ENCODE measurements at places on chromosomes 16 and 17.

GRCh38 chr17:7834542-7834956 is 532 bp downstream of the KDM6B start:
- DNase-seq = peak; percentile 48

GRCh38 chr16:70470927-70471341 is 16.5 kb downstream of the FCSK start:
- DNase-seq = peak; percentile 71

GRCh38 chr17:28416703-28417311 is 10.8 kb upstream of the SLC46A1 start:
- peak; percentile 95 for DNase-seq

DNA sequence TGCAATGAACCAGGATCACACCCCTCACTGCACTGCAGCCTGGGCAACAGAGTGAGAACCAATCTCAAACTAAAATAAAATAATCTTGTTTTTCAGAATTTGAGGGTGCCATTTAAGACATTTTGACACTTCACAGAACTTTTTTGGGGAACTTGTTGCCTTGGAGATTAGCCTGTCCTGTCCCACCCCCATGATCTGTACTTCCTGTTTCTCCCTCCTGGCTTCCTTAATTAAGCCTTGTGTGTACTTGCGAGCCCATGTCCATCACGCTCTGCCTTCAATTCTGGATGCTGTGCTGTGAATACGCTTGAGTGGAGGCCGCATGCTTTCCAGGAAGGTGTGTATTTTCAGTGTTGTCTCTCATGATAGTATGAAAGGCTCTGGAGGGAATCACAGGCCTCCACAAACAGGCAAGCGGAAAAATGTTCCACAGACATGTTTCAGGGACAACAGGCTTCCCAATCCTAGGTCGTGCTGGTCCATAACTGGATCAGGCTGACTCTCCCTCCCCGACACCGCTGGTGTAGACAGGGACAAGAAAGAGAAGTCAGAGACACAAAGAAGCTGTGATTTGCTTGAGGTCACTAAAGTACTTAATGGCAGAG is 56.9 kb downstream of the NOS2 start:
- DNase-seq = no peak

DNA sequence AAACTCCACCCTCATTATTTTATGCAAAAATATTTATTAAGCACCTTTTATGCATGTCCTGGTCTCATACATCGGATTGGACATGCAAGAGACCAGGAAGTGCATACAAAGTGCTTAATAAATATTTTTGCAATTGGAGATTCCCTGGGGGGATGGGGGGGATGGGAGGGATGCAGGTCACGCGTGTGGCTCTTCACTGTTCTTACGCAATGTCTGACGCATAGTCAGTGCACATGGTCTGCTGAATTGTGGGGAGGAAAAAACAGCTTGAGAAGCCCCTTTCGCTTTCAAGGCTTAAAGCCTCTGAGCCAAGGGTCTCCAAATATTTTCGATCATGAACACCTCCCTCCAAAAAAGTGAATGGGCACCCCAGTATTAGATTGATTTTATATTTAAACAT is 96.7 kb upstream of the XYLT1 start:
- no peak for DNase-seq

DNA sequence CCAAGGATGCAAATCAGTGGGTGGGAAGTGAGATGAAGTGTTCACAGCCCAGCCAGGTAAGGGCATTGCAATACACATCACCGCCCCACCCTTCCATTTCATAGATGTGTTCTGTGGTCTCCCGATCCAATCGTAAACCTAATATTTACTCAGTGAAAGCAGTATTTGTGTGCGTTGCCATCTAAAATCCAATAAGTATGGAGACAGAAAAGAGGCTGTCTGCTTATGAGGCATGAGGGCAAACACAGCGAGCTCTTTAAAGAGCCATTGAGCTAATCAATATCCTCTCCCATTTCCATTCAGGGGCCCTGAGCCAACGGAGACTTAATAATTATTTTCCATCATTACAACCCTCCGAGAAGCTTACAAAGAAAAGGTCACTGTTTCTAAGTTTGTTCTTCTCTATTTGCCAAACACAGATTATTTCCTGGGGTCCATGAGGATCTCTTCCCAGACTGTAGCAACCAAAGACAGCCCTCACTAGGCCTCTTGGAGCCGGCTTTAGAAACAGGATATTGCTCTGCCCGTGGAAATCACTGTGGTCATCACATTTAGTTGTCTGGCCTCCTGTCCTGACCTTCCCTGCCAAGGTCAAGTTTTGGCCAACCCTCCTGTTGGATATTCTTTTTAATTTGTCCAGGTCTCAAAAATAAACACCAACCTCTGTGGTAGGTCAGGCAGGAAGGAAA is 120.1 kb downstream of the SLC39A11 start:
- DNase-seq = no peak

DNA sequence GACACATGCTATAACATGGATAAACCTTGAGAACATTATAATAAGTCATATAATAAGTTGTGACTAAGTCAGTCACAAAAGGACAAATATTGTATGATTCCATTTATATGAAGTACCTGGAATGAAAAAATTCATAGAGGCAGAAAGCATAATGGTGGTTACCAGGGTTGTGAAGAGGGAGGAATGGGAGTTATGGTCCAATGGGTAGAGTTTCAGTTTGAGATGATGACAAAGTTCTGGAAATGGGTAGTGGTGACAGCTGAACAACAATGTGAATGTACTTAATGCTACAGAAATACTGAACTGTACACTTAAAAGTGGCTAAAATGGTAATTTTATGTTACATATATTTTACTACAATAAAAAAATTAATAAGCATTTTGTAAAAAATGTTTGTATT is 49.7 kb downstream of the MYO1D start:
- no peak for DNase-seq

DNA sequence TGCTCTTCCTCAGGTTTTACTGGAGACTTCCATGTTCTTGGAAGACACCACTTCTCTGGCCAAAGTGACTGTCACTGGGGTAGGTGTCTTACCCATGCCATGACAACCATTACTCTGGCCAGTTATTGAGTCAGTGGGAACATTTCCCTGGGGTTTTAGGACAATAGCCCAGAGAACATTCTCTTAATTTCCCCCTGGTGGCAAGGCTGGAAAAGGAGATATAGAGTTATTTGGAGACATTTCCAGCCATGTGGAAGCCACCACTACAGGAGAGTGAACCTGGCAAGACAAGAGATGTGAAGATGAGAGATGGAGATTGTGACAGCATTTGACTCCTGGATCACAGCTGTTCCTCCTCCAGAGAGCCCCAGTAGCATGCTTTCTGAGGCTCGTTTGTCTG is 106.2 kb downstream of the CDK5R1 start:
- peak; percentile 37 for DNase-seq

DNA sequence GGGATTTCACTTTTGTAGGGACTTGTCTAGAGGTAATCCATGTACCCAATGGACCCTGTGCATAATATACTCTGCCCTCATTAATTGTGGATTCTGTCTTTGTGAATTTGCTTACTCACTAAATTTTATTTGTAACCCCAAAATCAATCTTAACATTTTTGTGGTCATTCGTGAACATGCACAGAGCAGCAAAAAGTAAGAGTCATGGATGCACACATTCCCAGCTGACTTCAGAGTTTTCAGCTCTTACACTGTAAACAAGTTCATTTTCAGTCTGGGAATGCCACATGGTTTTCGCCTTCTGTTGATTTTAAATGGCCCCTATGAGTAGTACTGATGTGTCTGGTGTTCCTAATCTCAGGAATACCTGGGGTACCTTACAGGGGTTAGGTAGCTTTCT is 24.3 kb downstream of the TAC4 start:
- no peak for DNase-seq

DNA sequence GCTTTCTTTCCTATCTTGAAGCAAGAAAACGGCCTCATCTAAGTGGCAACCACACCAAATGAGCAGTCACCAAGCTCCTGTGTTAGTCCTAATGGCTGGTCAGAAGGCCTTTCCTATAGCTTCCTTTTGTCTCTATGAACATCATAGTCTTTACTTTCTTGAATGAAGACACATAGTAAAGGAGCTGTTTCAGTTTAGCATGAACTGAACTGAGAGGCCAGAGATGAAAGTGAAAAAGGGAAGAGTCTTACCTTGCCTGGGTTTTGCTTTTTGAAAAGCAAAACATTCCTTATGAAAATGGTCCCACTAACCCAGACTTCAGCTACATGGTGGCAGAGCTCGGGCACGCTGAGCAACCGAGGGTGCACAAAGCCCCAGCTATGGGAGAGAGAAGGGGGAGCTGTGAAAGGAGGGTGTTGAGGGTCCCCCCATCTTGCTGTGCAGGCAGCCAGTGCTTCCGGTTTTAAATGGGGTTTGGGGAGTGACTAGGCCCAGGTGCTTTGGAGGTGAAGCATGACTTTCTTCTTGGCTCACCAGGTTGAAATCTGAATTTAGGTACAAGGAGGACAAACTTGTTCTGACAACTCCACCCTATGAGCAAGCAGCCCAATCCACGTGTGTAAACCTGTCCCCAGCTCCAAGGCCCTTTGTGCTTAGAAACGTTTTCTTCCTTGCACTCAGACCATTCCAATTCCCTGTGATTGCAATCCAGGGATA is 9.1 kb upstream of the PSMC3IP start:
- DNase-seq = no peak

- no peak for DNase-seq
Measured at GRCh38 chr17:64683796-64684195, 21.7 kb upstream of the SMURF2 start.
